ENCODE measurements at places on chromosomes 5 and 9.

DNA sequence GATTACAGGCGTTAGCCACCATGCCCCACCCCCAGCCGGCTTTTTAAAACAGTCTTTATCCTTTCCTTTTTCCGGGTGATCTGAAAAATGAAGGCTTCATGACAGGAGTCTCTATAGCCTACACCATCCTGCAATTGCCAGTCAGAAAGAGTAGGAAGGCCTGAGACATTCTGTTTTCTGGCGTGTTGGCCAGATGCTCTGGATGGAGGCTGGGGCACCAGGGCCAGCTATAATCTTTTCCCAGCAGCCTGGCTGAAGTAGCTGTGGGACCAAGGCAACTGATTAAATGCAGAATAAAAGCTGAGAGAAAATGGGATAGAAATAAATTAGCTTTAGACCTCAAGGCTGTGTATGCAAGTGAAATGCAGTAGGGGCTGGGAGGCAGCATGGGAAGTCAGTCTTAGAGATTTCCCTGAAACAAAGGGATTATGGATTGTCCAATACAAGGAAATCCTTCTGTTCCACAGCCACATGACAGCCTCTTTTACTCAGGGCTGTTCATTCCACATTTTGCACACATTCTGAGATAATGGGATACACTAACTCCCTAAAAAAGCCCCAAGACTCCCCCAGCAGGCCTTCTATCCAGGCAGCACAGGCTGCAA, 116.0 kb upstream of the LRRTM2 start:
- no peak for DNase-seq

- DNase-seq = no peak
These were observed 122.8 kb downstream of the STARD4 start for GRCh38 chr5:111389390-111390082.

DNA sequence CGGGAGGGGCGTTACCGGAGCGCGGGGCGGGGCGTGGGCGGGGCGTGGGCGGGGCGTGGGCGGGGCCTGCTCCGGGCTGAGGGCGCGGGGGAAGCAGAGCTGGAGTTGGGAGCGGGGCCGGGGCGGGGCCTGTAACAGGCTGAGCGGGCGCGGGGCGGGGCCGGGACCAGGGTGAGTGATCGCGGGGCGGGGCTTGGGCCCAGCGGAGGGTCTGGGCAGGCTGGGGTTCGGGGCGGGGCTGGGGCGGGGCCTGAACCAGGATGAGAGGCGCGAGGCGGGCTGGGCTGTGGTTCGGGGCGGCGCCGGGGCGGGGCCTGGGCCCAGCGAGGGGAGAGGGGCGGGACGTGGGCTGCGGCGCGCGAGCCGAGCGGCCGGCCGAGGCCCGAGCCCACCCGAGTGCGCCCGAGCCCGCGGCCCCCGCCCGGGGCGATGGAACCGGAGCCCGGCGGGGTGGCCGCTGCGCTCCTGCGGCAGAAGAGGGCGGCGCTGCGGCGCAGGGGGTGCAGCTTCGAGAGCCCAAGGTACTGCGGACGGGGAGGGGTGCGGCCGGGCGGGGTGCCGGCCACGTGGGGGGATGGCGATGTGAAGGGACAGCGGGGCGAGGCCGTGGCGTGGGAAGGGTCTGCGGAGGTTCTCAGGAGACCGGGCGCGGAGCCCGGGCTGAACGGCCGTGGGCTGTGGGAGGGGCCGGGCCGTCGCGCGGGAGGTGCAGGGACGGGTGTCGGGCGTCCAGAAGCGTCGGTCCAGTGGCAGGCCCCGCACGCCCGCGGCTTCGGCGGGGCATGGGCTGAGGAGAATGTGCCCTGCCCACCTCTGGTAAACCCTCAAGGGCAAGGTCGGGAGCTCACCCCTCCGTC, 39.5 kb upstream of the GARNL3 start:
- peak; percentile 99 for DNase-seq

- DNase-seq = peak; percentile 9
These were observed 3.7 kb upstream of the LCN2 start for GRCh38 chr9:128145536-128145935.

- no peak for DNase-seq
These were observed 81.9 kb upstream of the GLIS3 start for GRCh38 chr9:4381744-4382143.

GRCh38 chr5:166354332-166354731, 1937.1 kb upstream of the WWC1 start:
- no peak for DNase-seq

GRCh38 chr9:137114613-137115393, at the start of gene DPP7:
Gene DPP7 (minus strand): TSS chr9:137114733. CDS start chr9:137114713, 20 bp downstream.
- DNase-seq = peak; percentile 60

Measured in glutamatergic neuron (in vitro differentiated cells).